ENCODE measurements at places on chromosomes 16 and 17.

GRCh38 chr17:50680126-50680525, 27.6 kb downstream of the ANKRD40 start:
- DNase-seq, result no peak

- no peak for DNase-seq
Observed at GRCh38 chr17:82517230-82517865, 2.2 kb upstream of the FOXK2 start.

DNA sequence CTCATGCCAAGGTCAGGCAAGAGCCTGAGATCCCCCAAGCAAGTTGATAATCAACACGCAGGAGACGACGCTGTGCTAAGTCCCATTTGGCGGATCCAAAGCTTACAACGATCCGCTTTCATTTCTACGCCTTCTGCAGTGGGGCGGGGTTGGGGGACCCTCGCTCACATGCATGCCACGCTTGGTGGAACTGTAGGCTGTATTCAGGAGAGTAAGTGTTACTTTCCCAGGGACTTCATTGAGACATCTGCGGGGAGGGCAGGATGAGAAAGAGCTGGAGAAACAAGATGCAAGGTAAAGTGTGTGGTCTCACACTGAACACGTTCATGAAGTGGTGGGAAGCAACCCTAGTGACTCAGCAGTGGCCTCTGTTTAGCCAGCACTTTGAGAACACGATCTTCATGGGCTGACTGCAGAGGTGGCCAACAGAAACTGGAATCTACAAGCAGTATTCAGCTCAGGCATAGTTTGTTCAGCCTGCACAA, 100.5 kb downstream of the XYLT1 start:
- no peak for DNase-seq

DNA sequence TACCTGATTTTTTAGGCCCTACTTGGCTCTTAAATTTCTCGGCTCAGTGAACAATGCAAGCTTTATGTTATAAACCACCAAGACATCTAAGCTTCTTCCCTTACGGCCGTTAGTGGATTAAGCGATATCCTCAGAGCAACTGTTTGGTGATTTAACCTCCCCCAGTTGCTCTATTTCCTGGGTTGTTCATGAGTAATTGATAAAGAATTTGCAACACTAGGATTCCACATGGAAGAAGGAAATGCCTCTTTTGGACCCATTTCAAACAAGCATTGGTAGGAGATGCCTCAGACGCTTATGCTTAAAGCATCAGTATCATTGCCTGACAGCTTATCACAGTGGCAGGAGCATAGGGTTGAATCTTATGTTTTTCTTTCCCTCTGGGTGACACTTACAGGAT, 65.3 kb downstream of the RBFOX1 start:
- no peak for DNase-seq

DNA sequence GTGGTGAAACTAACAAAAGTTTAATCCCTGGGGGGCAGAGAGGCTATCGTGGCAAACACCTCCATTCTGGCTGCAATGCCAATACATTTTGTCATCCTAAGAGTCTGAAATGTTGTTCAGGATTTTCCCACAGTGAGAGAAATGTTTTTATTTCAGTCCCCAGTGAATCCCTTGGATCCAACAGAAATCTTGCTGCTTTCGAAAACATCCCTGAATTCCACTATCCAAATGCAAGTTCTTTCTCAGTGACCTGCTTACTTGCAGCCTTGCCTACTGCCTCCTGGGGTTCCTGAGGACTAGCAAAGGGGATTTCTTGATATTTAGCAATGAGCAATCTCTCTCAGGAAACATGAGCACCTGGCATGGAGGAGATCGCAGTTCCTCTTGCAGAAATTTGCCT, 202.1 kb upstream of the IRX3 start:
- DNase-seq, result no peak

GRCh38 chr16:56933828-56934598, 2.1 kb downstream of the HERPUD1 start:
- no peak for DNase-seq

GRCh38 chr16:55039511-55039910, 108.8 kb downstream of the IRX5 start:
- no peak for DNase-seq

DNA sequence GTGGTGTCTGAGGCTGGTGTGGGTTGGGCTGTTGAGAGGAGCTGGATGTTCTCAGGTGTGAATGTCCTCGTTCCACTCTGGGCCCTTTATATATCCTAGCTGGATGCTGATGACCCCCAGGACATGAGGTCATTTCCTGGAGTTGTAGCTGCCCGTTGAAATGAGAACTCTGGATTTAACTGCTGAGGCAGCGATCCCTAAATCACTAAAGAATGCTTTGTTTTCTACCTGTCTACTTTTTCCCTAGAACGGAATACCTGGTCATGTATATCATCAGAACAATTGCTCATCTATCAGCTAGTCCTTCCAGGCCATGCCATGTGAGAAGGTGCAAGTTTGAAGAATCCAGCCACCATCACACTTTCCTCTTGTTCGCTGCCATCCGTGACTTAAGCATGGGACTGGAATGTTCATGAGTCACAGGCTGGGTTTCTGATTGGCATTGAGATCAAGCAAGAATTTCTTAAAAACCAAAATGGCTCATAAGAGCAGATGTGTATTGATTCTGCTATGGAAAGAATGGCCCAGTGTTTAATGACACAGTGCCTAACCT, at the start of gene KRTAP2-3:
TSS of gene KRTAP2-3 (minus strand) at position 63 of the 553 bp plus-strand sequence. CDS start 64 bp downstream, outside the sequence.
- no peak for DNase-seq

GRCh38 chr17:38914741-38915638, 10.4 kb upstream of the LASP1NB start:
- DNase-seq, result no peak

GRCh38 chr17:82457073-82457928, 1.2 kb upstream of the NARF start:
- no peak for DNase-seq

- peak; percentile 69 for DNase-seq
Observed at GRCh38 chr16:17459903-17460521, 10.7 kb downstream of the XYLT1 start.

DNA sequence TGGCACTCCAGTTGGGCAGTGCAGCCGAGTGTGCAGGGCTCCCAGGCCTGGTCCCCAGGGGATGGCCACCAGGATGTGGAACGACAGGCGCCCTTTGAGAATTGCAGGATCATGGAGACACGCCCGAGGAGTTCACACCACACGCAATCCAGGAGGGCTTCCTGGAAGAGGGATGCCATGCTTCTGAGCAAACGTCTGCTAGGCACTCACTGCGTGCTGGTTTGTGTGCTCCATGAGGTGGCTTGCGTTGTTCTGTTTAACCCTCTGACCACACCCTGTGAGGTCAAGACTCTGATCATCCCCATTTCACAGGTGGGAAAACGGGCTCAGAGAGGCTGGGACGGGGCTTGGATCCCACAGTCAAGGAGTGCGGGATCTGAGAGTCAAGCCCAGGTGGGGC, 32.6 kb upstream of the ZFPM1 start:
- DNase-seq, result no peak

- no peak for DNase-seq
Observed at GRCh38 chr17:73773702-73774101, 129.5 kb upstream of the SDK2 start.

- no peak for DNase-seq
Observed at GRCh38 chr16:87375426-87376135, 8.0 kb downstream of the FBXO31 start.

- no peak for DNase-seq
Observed at GRCh38 chr17:63595132-63595531, 5.6 kb upstream of the TACO1 start.

All from NCI-H526 (cell line).